NCI-H1092 (cell line): ENCODE measurements at places on chromosomes 5 and 9.

DNA sequence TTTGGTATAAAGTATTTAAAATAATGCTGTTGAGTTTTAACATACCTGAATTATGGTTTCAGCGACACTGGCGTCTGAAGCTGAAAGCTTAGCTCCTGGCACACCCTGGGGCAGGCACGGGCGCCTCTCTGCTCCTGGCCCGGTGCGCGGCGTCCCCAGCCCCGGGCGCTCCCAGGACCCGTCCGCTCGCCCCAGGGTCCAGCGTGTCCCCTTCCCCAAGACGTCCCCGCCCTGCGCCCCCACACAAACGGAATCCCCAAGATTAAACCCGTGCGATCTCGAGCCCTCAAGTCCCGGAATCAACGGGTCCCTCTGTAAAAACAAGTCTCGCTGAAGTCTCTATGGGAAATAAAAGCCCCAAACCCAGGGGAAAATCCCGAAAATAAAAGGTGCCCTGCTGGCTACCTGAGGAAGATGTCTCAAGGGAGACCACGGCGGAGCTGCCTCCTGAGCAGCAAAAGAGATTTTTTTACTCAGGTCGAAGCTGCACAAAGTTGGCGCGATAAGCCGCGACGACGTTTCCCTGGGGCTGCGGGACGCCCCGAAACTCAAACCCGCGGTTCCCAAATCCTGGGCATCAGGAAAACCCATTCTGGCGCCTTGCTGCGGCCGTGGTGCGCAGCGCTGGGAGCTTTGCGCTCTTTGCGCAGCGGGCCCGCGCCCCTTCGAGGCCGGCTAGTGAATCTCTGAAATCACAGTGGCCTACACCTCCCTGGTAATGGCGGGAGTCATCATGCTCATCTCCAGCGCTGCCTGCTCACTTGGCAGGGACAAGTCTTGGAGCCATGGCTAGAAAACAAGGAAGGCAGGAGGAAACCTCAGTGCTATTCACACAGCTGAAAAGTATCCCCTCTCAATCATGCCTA, 6.3 kb upstream of the IFNA8 start:
- no peak for DNase-seq

GRCh38 chr5:83464261-83464660, 7.3 kb upstream of the VCAN start:
- DNase-seq, result no peak

DNA sequence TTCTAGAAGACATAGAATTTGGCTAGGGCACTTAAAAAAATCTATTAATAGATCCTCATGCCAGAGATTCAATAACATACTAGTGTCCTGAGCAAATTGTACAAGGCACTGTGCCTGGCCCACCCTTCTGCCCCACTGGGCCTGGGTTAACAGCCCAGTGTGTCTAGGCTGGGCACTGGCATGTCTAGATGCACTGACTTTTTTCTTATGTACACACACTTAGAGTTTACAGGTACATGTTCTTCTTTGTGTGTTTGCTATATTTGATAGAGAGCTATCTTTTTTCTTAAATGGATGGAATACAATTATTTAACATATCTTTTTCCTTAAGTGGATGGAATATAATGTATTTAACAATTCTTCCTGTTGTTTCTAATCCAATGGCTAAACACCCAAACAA, 241.5 kb downstream of the AUH start:
- no peak for DNase-seq

DNA sequence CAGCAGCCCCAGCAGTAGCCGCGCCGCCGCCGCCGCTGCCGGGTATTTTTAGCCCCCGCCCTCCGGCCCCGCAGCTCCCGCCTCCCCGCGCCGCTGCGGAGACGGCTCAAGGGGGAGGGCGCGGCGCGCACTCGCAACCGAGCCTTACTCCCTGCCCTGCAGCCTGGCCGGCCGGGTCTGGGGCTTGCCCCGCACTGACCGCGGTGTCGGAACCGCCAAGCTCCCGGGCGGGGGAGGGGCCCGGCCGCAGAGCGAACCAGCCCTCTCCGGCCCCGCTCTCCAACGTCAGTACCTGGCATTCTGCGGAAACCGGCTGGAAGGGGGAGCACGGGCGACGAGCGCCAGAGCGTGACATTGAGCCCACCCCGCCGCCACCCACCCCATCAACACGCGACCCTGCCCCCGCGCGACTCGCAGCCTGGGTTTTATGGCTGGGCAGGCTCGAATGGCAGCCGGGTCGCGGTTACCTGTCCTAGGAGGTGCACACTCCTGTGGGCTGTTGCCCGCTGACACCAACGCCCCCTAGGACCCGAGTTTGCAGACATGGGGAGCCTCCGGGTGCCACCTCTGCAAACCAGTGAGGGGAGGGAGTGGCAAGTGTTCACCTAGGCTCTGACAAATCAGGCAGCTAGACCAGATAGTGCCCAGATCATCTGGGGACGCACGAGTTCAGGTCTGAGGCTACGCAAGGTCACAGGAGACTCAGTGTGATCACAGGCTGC, at the start of gene ACSL6:
ACSL6 (minus strand) TSS at position 37 of the 722 bp plus-strand sequence. CDS start 105 bp downstream, outside the sequence.
- DNase-seq, result no peak

- DNase-seq, result no peak
Observed at GRCh38 chr5:43233946-43234345, 41.9 kb downstream of the NIM1K start.

GRCh38 chr9:70556771-70557170, 142.3 kb upstream of the KLF9 start:
- DNase-seq, result no peak

DNA sequence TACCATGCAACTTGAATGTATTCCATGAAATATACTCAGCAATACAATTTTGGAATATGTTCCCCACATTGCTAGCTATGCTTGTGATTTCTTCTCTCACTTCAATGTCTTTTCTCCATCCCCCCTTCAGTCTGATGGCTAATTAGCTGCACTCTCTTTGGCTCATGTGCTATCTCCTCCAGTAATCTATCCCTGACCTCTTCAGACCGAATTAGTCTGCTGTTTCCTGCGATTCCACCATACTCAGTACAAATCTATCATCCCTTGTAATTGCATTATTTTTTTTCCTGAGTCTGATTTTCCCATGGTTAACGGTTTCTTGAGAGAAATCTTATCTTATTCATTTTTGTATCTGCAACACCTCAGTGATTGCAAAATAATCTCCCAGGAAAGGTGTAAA, 360.7 kb upstream of the CDH10 start:
- no peak for DNase-seq

- no peak for DNase-seq
Observed at GRCh38 chr5:82601077-82601476, 322.9 kb upstream of the RPS23 start.

- no peak for DNase-seq
Observed at GRCh38 chr5:72586788-72587530, 79.7 kb upstream of the ZNF366 start.

DNA sequence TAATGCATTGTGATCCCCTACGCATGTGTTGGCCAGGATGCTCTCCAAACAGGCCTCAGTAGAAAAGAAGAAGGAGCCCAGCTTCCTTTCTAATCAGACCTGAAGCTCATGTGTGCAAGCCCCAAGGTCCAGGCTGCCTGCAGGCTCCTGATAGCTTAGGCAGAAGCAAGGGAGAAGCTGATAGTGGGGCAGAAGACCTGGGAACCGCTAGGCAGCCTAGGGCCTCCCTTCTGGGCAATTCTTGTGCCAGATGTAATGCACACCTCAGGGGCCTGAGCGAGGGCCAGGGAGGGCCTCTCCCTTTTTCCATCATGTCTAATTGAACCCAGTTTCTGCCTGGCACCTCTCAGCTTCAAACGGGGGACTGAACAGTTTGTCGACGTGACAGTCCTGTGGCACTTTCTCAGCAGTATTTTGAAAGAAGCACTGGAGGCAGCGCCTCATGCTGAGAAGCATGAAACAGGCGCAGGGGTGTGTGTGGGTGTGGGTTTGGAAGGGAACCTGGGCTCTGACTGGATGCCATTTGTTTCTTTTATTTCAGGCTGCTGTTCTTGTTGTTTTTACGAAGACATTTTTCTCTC, 212.8 kb downstream of the PIK3R1 start:
- DNase-seq, result no peak

- DNase-seq, result peak; percentile 23
Observed at GRCh38 chr5:343461-344401, 22.2 kb downstream of the AHRR start.

GRCh38 chr5:53095217-53095616, 14.3 kb downstream of the MOCS2 start:
- no peak for DNase-seq

DNA sequence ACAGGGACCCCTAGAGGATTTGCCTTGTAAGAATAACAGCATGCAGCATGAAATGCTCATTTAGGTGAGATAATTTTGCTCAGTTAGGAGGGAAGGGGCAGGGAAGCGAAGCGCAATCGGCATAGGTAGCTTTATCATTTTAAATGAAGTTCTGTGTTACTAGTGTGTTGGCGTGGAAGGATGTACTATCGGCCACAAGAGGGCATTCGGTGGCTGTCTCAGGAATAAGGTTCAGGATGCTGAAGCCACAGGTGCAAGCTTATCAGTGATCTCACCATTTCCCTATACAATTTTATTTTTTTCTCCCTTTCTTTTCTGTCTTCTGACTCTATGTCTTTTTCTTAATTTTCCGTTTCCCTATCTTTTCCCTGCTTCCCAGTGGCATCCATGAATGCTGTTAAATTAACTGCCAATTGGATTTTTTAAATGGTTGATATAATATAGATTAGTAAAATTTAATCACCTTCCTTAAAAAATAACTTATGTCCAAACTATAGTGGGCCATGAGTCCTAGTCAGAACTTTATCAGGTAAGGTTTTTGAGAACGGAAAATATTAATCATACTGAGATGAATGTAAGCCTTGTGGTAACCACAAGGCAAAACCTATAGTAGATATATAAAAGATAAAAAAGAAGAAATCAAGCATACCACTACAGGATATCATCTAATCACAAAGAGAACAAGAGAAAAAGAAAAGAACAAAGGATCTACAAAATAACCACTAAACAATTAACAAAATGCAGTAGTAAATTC, 1.2 kb upstream of the INSL6 start:
- DNase-seq, result peak; percentile 41

DNA sequence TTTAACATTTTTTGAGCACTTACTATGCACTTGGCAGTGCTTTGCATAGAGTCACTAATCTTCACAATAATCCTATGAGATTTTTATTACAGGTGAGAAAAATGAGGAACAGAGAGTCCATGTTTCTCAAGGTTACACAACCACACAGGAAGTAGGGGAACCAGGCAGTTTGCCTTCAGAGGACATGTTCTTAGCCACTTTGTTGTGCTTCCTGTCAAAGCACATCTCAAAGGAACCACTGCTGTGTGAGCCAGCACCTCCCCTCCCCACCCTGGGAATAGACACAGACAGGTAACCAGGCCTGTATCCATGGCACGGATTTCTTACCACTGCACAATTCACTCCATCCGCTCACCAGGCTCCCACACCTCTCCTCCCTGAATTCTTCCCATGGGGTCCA, 6.3 kb upstream of the DNAJB5 start:
- no peak for DNase-seq

- no peak for DNase-seq
Observed at GRCh38 chr5:68431186-68431585, 215.6 kb downstream of the PIK3R1 start.

DNA sequence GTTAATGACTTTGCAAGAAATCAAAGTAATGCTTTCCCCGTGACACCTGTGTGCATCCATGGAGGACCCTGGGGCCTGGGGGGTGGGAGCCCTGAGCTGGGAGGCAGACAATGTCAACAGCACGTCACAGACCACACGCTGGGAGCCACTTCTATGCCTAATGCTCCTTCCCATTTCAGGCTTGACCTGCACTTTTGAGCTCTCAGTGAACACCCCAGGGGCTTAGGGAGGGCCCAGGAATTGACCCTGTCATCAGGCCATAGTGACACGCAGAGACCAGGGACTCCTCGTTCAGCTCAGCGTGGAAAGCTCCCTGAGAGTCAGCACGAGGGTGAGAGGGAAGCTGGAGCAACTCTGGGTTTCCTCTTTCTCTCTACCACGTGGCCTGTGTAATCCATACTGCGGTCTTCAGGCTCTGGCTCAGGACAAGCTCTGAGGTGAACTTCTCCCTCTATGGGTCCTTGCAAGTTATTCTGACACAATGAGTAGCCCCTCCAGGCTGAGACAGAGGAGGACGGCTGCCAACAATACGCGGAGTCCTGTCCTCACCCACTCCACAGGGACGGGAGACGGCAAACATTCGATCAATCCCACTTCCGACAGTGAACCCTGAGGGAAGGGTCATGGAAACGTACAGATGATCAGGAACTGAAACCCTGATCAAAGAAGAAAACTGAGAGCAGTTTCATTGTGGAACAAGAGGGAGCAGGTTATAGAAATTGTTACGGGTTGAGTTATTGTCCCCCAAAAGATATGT, 130.8 kb upstream of the IRX4 start:
- no peak for DNase-seq

DNA sequence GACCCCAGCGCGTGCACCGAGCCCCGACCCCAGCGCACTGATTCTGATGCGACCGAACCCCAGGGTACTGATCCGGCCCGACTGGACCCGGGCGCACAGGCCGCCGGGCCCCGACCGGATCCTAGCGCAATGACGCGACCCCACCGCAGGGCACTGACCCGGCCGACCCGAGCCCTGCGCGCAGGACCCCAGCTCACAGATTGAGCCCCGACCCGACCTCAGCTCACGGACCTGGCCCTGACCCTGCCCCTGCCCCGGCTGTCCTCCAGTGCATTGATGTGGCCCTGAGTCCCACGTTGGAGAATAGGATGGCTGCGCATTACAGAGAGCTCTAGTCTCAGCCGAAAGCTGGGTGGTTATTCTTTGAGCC, 438 bp downstream of the TRIP13 start:
- DNase-seq, result no peak

DNA sequence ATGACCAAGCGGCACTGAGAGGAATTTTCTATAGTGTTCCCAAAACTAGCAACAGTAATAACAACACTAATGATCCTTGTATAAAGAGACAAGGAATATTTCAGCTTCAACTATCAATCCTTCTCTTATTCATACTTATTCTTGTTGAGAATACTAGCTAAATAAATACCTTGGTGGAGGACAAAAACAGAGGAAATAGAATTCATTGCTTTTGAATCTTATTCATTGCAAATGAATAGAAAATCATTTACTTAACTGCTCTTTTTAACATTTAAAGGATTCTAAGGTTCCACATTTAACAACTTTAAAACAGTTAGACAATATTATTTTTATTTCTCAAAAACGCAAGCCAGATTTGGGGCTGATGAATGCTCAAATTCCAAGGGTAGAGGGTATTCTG, 22.4 kb downstream of the SKIC3 start:
- DNase-seq, result no peak

GRCh38 chr5:28822071-28822470, 1783.7 kb upstream of the CDH9 start:
- no peak for DNase-seq

GRCh38 chr5:56440871-56441740, 208.0 kb upstream of the ANKRD55 start:
- no peak for DNase-seq

DNA sequence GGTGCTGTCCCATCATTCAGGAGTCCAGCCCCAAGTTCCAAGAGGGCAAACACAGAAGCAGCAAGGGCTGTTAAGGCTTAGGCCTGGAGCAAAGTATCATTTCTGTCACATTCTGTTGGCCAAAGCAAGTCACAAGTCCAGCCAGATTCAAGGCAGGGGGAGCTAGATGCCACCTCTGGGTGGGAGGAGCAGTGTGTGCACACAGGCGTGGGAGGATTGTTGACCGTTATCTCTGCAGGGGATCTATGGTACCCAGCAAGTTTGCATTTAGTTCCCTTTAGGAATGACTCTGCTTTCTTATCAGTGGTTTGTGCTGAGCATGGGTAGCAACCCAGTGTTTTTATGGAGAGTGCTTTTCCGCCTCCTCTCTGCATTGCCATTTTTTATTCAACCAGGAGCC, 278.9 kb downstream of the NR3C1 start:
- DNase-seq, result no peak
